Calu3 (cell line): ENCODE measurements at places on chromosomes 3 and 15. TPM values are rescaled to one million over a fixed set of nuclear protein-coding genes. Genes with fewer than 3 reads are reported as not detected.

GRCh38 chr3:39533226-39533625 is 65.7 kb downstream of the MOBP start:
- no peak for DNase-seq

GRCh38 chr3:159761369-159761768 is 227.3 kb upstream of the IL12A start:
- DNase-seq = no peak

GRCh38 chr3:132657869-132658747 is 1.5 kb downstream of the ACAD11 start:
- no peak for DNase-seq

GRCh38 chr3:190169877-190170276 is 49.2 kb upstream of the P3H2 start:
- DNase-seq = no peak

- DNase-seq = no peak
Observed at GRCh38 chr3:126132751-126133511, 47.5 kb downstream of the ALDH1L1 start.

Gene PDZRN3
- not detected in 2 replicates for total RNA-seq

Gene KPNA1
- total RNA-seq = 76.7 and 78.5 TPM in 2 replicates

Gene ROBO2
- not detected in 2 replicates for total RNA-seq

Gene LOXL1
- 2.1 and 2.2 TPM in 2 replicates for total RNA-seq

Gene UBR1
- total RNA-seq = 15.8 and 18.6 TPM in 2 replicates

Gene GOLGA6D
- total RNA-seq = 0.27 TPM in 1 of 2 replicates, not detected in the other

Gene MOBP
- 0.57 TPM in 1 of 2 replicates, not detected in the other for total RNA-seq
